ENCODE measurements at places on chromosomes 3 and 15. TPM values are rescaled to one million over a fixed set of nuclear protein-coding genes. Genes with fewer than 3 reads are reported as not detected.

The IQCF5 gene
- total RNA-seq = not detected

The NMNAT3 gene
- total RNA-seq = 9.2 TPM

GRCh38 chr3:184540777-184541681 lies 20.6 kb upstream of the EPHB3 start:
- no peak overlapping the region for H3K27ac ChIP-seq
- no peaks in the 10 kb centered on the region for H3K4me1 ChIP-seq
- H3K4me3 ChIP-seq = no peak overlapping the region
- H3K27me3 ChIP-seq = peaks cover 8% of the 10 kb centered on the region

- no peaks in the 10 kb centered on the region for H3K27me3 ChIP-seq
- no peaks in the 10 kb centered on the region for H3K4me1 ChIP-seq
- no peaks in the 10 kb centered on the region for H3K36me3 ChIP-seq
- no peak for DNase-seq
- no peak overlapping the region for H3K27ac ChIP-seq
- no peak overlapping the region for H3K4me3 ChIP-seq
Measured at GRCh38 chr3:5116538-5116937, 5.6 kb upstream of the ARL8B start.

GRCh38 chr3:147816752-147817151 lies 407.6 kb downstream of the ZIC1 start:
- H3K27ac ChIP-seq = no peak overlapping the region
- no peaks in the 10 kb centered on the region for H3K4me1 ChIP-seq
- H3K27me3 ChIP-seq = no peaks in the 10 kb centered on the region
- peak; percentile 22 for DNase-seq
- no peaks in the 10 kb centered on the region for H3K36me3 ChIP-seq

DNA sequence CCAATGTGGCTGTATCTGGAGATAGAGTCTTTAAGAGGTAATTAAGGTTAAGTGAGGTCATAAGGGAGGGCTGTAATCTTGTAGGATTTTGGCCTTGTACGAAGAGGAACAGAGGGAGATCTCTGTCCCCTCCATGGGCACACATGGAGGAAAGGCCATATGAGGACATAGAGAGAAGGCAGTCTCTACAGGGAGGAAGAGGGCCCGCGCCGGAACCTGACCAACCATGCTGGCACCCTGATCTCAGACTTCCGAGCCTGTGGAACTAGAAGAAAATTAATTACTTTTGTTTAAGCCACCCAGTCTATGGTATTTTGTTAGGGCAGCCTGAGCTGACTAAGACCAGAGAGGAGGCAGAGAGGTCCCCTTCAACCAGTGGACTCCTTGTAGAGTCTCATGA lies 17.7 kb upstream of the MRPS22 start:
- H3K27ac ChIP-seq = no peak overlapping the region

GRCh38 chr15:62365795-62366442 lies 200.8 kb upstream of the C2CD4B start:
- H3K27me3 ChIP-seq = no peaks in the 10 kb centered on the region
- no peak overlapping the region for H3K27ac ChIP-seq
- DNase-seq = no peak
- H3K36me3 ChIP-seq = no peaks in the 10 kb centered on the region

DNA sequence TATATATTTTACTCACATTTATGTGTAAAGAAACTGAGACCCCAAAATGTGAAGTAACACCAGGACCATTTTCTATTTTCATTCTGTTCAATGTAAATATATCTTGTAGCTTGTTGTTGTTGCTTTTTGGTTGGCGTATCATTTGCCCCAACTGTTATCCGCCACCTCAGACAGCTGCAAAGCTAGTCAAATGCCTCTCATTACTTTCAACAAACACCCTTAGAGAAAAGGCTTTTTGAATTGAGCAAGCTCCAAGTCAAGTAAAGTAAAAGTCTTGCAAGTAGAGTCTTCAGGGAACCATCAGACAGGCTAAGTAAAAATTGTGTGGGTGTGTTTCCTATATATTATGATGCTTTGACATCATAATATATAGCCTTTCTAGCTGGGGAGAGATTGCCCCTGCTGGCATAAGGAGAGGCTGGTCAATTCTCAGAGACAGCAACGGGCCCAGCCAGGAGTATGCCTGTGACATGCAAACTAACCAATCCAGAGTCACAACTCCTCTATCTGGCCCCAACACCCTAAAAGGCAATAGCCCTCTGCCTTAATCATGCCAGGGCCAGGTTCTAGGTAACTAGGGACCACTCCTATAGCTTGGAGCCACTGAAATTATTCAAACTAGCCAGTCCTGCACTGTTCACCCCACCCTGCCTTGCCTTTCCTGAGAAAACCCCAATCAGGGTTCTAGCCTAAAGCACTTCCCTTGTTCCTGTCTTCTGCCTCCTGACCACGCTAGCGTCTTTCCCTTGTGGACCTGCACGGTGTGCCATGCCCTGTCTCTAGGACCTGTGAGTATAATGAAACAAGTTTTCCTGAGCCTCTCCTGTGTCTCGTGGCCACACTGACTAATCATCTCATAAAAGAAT lies 75.6 kb downstream of the RAD18 start:
- no peak overlapping the region for H3K4me3 ChIP-seq
- H3K4me1 ChIP-seq = no peaks in the 10 kb centered on the region
- no peaks in the 10 kb centered on the region for H3K27me3 ChIP-seq

- no peak overlapping the region for H3K4me3 ChIP-seq
- no peaks in the 10 kb centered on the region for H3K36me3 ChIP-seq
- no peak overlapping the region for H3K27ac ChIP-seq
- no peaks in the 10 kb centered on the region for H3K27me3 ChIP-seq
- no peaks in the 10 kb centered on the region for H3K4me1 ChIP-seq
- DNase-seq = no peak
Measured at GRCh38 chr3:117126946-117127546, 417.5 kb downstream of the TUSC7 start.

DNA sequence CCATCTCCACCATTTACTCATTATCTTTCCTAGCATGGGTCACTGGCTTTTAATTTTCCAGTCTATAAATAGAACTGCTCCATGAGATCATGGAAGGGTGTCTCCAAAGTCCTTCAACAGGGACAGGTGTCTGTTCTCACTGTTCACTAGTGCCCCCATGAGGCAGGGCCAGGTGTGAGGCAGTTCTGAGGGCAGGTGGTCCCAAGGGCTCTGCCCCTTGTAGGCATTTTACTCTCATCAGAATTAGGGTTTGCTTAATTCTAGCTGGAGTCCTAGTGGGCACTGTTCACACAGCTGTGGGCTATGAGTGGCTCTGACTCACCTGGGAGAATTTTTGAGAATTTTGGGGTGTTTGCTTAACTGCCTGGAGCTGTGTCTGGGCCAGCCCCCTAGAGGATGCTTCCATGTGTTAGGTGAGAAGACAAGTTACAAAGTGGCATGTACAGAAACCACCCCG lies 248.0 kb upstream of the LYSMD4 start:
- no peaks in the 10 kb centered on the region for H3K27me3 ChIP-seq
- H3K27ac ChIP-seq = no peak overlapping the region
- no peak for DNase-seq
- H3K4me3 ChIP-seq = no peak overlapping the region
- no peaks in the 10 kb centered on the region for H3K36me3 ChIP-seq

- no peaks in the 10 kb centered on the region for H3K4me1 ChIP-seq
- no peak overlapping the region for H3K4me3 ChIP-seq
- H3K27ac ChIP-seq = no peak overlapping the region
- DNase-seq = no peak
- H3K36me3 ChIP-seq = no peaks in the 10 kb centered on the region
Measured at GRCh38 chr15:72690938-72691337, 4.9 kb downstream of the BBS4 start.

DNA sequence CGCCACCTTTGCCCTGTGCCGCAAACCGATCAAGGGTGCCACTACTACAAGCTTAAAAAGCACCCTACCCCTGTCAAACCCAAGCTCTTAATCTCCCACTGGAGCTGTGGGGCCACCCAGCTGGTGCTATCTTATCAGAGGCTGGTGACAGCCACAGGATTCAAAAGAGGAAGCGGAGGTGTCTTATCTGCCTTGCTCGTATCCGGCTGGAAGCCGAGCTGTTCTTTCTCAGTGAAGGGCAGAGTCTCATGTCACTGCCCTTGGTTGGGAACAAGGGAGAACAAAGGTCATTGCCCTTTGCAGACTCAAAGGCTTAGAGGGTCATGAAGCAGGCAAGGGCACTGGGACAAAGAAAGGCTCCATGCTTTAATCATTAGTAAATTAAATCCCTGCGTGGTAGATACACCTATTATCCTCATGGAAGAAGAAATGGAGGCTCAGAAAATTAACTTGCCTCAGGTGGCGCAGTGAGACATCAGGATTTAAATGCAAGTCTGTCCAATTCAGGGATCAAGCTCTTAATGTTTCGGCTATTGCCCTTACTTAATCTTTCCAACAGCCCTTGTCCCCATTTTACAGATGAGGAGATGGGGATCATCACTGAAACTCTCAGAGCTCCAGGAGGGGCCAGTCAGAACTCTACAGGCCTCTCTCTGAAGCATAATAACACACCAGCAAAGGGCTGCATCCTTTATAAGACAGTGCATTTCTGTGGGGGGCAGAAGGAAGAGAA lies 360.0 kb upstream of the PROK2 start:
- H3K4me3 ChIP-seq = no peak overlapping the region
- H3K27me3 ChIP-seq = no peaks in the 10 kb centered on the region
- no peaks in the 10 kb centered on the region for H3K36me3 ChIP-seq
- H3K27ac ChIP-seq = no peak overlapping the region
- DNase-seq = no peak
- no peaks in the 10 kb centered on the region for H3K4me1 ChIP-seq
